Keratinocyte (primary cell): ENCODE measurements at places on chromosomes 3 and 15. TPM values are rescaled to one million over a fixed set of nuclear protein-coding genes. Genes with fewer than 3 reads are reported as not detected.
A peak's percentile ranks its signal among the peaks of the same experiment; 100 is the strongest.

- no peak for DNase-seq
Measured at GRCh38 chr3:30131191-30131590, 475.2 kb upstream of the TGFBR2 start.

- DNase-seq: no peak
Measured at GRCh38 chr3:43290956-43291355, 4.6 kb downstream of the SNRK start.

DNA sequence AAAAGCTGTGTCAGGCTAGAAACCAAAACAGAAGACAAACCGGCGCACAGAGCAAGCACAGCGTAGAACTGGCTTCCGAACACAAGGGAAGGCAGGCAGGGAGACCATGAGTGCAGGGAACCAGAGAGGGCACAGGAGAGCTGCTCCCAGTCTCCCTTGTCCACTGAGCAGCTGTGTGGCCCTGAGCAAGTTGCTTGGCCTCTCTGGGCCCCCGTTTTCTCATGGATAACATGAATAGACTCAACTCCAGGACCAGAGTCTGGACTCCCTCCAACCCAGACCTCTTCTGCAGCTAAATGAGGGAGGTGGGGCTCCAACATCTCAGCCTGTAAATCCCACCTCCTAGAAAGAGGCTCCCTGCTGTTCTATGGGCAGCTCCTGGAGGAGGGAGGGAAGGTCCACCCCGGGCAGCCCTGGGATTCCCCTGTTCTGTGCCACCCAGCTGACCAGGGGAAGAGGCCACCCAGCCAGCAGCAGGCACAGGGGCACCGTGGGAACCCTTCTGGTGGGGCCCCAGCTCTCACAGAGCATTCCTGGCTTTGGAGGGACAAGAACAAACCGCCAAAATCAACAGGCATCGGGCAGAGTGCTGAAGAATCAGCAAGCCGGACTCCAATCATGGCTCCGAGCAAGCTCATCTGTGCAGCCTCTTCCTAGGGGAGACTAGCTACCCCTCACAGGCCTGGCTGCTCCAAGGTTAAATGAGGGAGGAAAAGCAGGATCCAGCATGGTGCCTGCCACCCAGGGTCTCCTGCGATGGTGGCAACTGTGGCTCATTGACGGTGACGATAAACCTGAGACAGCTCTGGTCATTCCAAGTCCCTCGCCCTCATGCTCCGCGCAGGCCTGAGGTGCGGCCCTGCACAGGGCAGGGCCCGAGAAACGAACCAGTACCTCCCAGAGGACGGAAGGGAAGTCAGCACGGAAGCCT, 15.1 kb downstream of the XXYLT1 start:
- no peak for DNase-seq

GRCh38 chr15:60394689-60395097, 3.1 kb downstream of the ANXA2 start:
- peak; percentile 56 for DNase-seq

DNA sequence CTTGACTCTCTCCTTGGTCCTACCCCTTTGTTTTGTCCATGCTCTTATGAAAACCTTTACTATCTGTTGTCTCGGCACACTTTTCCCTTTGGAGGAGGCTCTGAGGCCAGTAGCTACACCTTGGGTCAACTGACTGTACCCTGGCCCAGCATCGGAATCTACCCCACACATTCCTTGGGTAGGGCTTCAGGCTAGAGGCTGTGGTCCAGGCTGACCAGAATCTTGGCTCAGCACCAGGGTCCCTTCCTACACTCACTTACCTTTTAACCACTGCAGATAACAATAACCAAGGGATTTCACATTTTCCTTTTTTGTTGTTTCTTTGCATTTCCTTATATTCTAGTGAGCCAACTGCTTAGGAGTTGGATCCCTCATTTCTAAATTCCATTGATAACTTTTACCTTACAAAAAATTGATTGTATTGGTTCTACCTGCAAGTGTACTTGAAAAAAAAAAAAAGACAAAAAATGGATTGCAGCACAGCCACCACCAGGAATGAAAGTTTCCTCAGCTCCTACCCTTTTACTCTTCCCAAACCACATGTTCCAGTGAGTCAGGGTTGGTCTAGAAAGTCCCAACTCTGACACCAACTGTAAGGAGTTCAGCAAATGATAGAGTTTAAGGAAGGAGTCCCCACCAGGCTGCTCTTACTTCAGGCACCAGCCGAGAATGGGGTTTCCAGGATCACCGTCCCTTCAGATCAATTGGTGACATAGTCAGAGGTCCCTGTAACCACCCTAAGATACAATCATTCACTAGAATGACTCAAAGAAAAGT, 95.6 kb downstream of the FBLN2 start:
- DNase-seq: no peak

DNA sequence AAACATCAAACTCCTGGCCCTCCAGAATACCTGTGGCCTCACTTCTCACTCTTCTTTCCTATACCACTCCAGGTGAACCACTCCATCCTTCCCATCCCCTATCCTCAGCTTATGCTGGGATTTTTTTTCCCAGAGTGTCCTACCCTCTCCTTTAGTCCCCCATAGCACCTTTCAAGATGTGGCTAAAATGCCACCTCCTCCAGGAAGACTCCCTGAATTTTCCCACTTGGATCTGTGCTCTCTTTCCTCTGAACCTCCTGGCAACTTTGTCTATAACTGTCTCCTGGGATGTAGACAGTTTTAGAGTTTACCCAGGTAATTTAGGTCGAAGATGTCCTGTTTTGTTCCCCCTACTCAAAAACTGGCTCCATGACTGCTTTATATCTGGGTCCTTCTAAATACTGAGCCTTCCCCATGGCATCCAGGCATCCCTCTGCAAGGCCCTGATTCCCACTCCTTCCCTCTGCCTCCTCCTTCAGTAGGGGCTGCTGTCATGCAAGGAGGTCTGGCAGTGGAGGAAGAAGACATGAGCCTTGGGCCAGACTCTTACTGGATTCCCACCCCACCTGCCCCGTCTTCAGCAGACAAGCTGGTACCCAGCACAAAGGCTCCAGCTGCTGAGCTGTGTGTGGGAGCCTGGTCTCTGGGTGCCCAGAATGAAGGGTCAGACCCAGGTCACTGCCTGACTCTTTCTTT, 161.5 kb downstream of the SMAD6 start:
- no peak for DNase-seq

Gene UBL7
- polyA plus RNA-seq: 43.4 to 48.9 TPM (median 45.8 TPM) in 3 replicates

Gene APEH
- polyA plus RNA-seq: 106 to 161 TPM (median 160 TPM) in 3 replicates

Gene PAQR5
- 0.06 to 0.30 TPM (median 0.30 TPM) in 3 replicates for polyA plus RNA-seq

Gene GOLGA6D
- 0.03 TPM in 1 of 3 replicates, not detected in the others for polyA plus RNA-seq

Gene PCYT1A
- polyA plus RNA-seq: 108 to 145 TPM (median 119 TPM) in 3 replicates
